Activated CD4-positive, alpha-beta T cell treated with anti-CD3 and anti-CD28 coated beads, Interleukin-2, amount 10 ng/mL, durations not matched to agents 24 days and 14 days (primary cell): ENCODE measurements at places on chromosomes 5 and 9.

DNA sequence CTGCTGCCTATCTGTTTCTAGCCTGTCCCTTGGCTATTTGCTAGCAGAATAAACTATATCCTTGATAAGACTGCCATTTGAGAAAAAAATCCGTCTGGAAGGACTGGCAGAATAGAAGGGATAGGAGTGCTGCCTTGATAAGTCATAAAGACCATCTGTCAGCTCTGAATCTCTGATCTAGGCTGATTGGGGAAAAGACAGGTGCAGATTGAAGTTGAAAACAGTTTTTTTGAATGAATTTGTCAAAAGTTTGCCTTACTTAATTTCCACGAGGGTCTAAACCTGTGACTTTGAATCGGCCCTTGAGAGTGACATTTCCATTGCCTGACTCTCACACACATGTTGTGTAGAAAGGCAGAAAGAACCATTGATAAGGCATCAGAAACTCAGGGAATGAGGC is 218.6 kb downstream of the MAN2A1 start:
- DNase-seq: no peak

DNA sequence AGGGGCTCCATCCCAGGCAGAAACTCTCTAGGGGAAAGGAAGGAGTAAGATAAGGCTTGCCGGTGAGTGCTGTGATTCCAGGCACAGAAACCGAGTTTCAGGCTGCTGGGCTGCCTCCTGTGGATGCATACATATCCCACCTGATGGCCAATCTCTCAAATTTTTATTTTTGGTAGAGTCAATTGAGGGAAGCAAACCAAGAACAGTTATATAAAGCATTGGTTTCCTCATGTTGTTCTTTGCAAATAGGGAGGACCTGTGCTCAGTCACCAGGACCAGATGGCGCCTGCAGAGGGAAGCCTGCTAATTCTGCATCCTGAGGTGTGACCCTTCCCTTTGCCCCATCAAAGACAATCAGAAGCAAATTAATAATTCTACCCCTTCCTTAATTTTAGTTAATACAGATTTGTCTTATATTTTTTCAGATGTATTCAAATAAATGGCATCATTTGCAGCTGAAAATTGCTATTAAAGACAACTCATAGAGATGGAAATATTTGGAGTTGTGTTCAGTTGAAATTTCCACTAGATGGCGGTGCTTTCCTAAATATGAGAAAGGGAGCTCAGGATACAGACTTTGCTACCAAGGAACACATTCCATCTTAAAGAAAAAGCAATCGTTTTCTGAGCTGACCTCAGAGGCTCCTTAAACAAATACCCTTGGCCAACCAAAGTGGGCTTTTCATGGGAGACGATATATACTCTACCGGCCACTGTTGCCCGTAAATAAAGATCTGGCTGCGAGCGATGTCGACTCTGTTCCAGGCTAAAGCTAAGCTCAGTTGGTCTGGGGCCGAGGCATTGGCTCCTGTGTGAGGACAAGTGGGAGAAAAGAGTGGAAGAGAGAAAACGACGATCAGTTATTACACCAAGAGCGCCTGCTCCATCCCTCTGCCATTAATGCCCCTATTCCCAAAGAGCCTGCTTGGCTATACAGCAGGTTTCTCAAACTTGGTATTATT is 225.7 kb upstream of the KLF9 start:
- peak; percentile 63 for DNase-seq

GRCh38 chr9:125323615-125324014 is 62.0 kb downstream of the GAPVD1 start:
- DNase-seq: no peak

DNA sequence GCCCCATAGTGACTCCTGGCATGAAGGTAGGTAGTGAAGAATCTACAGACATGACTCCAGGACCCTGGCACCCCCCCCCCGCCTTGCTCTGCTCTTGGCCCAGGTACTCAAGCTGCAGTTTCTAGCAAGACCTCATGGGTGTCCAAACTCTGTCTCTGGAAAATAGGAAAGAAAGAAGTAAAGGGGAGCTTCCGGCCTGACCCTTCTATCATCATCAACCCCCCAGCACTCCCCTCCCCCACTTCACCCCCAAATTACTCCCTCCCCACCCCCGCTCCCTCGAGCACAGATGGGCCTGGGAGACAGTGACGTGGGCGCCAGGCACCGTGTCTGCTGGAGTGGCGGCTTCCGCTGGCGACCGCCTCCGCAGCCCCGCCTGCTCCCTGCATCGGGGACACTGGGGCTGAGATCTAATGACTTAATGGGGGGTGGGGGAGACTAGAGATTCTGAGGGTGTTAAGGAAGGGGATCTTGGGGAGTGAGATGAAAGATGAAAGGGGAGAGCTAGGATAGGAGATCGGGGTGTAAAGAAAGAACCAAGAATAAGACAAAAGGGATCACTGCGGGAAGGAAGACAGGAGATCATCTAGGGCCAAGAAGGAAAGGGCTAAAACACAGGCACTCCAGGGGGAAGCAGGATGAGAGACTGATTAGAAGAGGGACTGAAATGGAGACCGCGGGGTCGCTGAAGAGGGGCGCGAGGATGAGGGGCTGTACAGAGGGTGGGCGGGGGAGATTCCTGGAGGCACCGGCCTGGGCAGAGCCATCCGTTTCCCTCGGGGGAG is 1.1 kb upstream of the DNAJB5 start:
- DNase-seq: peak; percentile 85

DNA sequence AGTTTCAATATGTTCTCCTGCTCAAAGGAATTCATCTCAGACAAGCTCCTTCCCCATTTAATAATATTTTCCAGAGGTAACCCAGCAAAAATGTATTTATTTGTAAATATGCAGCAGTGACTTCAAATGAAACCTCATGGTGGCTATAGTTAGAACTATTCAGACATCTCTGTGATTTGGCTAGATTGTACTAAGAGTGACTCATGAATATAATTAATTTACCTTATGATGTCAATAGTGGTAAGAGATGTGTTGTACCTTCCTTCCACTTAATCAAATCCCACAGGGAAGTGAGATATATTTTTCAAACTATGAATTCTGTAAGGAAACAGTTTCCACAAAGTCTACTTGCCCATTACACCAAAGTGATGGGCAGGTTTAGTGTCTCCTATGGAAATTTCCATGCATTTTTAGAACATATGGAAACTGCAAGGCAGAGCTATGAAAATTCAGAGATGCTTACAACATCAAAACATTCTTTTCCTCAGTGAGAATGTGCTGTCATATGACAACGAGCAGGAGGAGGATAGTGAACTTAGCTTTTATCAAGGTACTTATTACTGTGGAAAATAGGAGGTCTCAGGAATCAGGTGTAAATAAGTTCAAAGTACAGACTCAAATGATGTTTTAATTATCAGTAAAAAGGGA is 34.0 kb upstream of the SPDL1 start:
- no peak for DNase-seq

DNA sequence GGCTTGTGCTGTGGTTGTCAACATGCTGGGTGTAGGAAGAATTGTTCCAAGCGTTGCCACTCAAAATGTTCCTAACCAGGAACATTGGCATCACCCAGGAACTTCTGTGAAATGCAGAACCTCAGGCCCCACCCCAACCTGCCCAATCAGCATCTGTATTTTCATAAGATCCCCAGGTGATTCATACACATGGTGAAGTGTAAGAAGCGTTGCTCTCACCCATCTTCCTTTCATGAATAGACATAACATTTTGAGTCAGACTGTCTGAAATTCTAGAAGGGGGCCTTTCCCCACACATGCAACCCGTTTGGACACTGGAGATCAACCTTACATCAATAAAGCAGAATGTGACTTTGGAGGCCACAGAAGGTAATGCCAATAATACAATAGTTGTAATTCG is 9.3 kb upstream of the AFAP1L1 start:
- DNase-seq: no peak

- no peak for DNase-seq
These were observed 206.0 kb downstream of the ARRDC3 start for GRCh38 chr5:91177085-91177484.

DNA sequence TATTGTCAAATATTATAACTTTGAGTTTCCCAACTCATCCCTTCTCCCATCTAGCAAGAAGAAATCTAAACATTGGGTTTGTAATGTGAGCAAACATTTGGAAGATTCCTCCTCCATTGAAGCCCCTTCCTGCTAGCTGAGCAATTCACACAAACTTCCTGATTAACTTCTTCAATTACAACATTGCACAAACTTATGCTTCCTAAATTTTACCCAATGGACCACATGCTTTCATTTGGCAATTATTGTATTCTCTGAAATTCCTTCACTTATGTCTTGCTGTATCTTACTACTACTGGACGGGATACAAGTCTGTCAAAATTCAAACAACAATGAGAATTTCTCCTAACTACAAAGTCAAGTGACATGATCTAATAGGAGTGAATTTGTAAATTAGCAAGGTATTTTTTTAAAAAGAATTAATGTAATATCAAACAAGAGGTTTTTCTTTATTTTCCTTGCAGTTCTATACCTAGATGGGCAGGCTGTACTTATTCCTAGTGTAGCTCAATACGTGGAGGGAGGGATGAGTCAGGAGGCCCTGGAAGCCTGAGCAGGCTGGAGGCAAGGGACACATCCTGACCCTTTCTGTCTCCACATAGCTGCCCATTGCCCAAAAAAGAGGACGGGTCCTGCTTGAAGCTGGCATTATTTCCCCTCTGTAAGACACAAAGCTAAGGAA is 11.8 kb upstream of the IFNW1 start:
- DNase-seq: no peak

DNA sequence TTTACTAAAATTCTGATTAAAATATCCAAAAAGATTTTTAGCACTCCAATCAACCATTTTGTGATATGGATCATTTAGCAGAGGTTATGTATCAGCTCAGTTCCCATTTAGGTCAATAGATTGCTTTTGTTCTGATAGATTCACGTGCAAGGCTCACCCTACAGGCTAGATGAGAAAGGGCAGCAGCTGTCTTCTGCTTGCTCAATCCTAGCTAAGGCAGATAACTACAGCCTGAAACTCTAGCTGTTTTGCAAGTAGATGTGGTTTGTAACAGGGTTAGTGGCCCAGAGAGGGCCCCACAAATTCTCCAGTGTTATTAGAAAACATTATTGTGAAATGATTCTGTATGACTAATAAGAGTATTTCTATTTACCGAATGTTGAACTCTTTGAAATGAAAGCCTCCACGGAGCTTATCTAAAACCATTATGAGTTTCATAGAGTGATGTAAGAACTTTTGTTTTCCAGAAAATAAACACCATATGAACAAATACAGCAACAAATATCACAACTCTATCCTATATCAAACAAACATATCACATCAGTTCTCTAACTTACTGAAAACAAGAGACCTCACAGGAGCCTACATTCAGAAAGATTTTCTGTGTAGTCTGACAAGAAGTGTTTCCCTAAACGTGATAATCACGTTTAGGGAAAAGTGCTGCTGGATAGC is 841.9 kb upstream of the ACO1 start:
- peak; percentile 63 for DNase-seq
